ENCODE measurements at places on chromosomes 4 and X.

DNA sequence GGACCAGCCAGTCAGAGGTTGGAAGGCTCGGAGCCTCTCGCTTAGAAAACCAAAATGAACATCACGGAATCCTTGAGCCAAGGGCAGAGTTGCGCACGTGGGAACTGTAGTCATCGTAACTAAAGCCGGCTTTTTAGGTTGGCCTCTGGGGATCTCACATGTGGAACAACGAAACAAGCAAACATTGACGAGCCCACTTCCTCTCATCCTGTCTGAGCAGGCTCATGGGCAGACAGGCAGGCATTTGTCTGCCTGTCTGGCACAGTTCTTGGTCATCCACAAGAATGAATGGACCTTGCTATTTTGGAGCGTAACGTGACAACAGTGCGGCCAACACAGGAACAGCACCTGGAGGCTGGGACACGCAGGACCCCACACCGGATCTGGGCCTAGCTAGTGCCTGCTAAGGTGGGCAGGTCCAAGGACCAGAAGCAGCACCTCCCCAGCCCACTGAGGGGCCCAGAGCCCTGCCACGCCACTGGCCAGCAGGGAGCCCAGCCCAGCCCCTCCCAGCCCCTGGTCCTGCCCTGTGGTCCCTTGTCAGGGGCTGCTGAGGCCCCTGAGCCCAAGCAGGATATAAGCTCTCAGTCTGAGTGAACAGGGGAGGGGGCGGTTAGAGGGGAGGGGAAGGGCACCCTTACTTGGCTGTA is 9.2 kb upstream of the TREX2 start:
- no peak for DNase-seq

DNA sequence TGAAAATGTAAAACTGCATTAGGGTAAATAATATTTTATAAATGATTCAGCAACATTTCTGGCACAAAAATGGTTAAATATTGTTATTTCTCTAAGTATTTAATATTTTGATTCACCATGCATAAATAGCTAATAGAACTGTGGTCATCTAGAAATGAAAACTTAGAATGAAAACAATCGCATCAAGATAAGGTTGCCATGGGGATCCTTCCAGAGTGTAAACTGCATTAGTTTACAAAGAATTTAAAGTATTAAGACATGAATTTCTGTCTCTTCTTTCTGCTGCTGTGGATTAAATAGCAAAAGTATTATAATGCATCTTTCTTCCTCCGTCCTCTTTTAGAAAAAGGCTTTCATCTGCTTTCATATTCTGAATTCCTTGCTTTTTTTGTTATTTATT is 1064.6 kb upstream of the SLIT2 start:
- no peak for DNase-seq

GRCh38 chrX:70439016-70439415 is 5.6 kb upstream of the DLG3 start:
- DNase-seq = no peak

- DNase-seq = no peak
Measured at GRCh38 chr4:168584321-168584771, 87.5 kb downstream of the PALLD start.

GRCh38 chr4:93409035-93409434 is 419.5 kb upstream of the ATOH1 start:
- no peak for DNase-seq

DNA sequence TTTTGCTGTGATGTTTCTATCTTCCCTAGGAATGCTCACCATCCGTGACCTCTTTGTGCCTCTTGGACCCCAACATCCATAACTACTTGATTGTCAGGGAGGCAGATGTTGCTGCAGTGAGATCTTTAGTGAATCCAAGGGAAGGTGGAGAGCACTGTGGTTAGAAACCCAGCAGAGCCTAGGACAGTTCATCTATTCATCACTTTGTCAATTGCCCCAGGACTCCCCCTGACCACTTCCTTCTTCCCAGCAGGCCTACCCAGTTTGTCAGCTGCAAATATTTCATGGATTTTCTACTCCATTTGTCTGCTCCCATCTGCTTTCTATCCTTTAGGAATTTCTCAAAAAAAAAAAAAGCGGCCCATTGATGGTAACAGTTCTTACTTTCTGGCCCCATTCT is 942.8 kb downstream of the PCDH7 start:
- DNase-seq = no peak

All from stimulated activated CD4-positive, alpha-beta T cell treated with anti-CD3 and anti-CD28 coated beads, Interleukin-2, amount 100 ng/mL, for 4 hours (primary cell).